ENCODE measurements at places on chromosomes 4 and X. TPM values are rescaled to one million over a fixed set of nuclear protein-coding genes. Genes with fewer than 3 reads are reported as not detected.
A peak's percentile ranks its signal among the peaks of the same experiment; 100 is the strongest.

GRCh38 chrX:49075347-49075746, 1.5 kb upstream of the PRAF2 start:
- DNase-seq = no peak
- no peaks in the 10 kb centered on the region for H3K36me3 ChIP-seq
- no peaks in the 10 kb centered on the region for H3K4me1 ChIP-seq

GRCh38 chr4:149765630-149766029, 50.0 kb downstream of the IQCM start:
- H3K27me3 ChIP-seq = no peaks in the 10 kb centered on the region
- no peaks in the 10 kb centered on the region for H3K36me3 ChIP-seq
- no peaks in the 10 kb centered on the region for H3K4me1 ChIP-seq
- H3K27ac ChIP-seq = no peak overlapping the region
- no peak overlapping the region for H3K4me3 ChIP-seq

- H3K27ac ChIP-seq = no peak overlapping the region
- H3K4me3 ChIP-seq = no peak overlapping the region
- H3K27me3 ChIP-seq = no peaks in the 10 kb centered on the region
- no peaks in the 10 kb centered on the region for H3K4me1 ChIP-seq
Observed at GRCh38 chr4:169510617-169511016, 101.8 kb downstream of the NEK1 start.

- no peak overlapping the region for H3K4me3 ChIP-seq
- DNase-seq = no peak
- H3K4me1 ChIP-seq = no peaks in the 10 kb centered on the region
- H3K36me3 ChIP-seq = no peaks in the 10 kb centered on the region
Observed at GRCh38 chr4:14091966-14092365, 464.4 kb upstream of the BOD1L1 start.

DNA sequence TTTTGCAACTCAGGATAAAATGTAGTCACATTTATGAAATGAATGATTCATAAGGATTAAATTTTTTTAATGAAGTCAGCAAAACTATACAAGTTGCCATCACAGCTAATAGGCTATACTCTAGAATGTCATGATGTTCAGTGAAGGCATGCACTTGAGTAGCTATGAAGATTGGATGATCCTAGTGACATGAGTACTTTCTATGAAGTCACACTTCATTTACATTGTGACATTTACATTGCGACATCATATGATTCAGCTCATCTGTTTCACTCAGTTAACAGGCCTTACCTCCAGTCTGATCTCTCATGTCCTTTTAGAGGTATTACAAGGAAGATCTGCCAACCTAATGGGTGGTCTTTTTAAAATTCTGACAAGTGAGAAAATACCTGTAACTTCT, 82.7 kb upstream of the FGF13 start:
- no peak overlapping the region for H3K4me3 ChIP-seq
- no peaks in the 10 kb centered on the region for H3K27me3 ChIP-seq
- no peaks in the 10 kb centered on the region for H3K4me1 ChIP-seq

DNA sequence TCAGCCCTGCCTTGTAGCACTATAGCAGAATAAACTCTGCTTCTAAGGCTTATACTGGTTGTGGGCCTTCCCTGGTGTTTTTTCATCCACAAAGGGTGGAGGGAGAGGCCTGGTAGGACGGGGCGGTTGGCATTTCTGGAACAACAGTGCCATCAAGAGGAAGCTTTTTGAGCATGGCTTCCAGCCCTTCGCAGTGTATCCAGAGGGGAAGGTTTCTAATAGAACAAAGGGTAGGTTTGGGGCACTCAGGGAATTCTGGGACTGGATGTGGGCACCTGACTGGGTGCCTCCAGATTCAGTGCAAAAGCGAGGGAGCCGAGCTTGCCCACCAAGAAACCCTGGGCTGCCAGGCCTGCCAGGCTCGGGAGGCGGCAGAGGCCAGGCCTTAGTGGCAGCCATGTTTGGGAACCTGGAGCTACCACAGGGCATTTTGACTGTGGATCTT, 229.6 kb upstream of the AGTR2 start:
- no peaks in the 10 kb centered on the region for H3K36me3 ChIP-seq
- peak; percentile 39 for DNase-seq
- no peak overlapping the region for H3K27ac ChIP-seq
- peak overlapping the region; percentile 29 for H3K4me3 ChIP-seq
- H3K4me1 ChIP-seq = no peaks in the 10 kb centered on the region

- peaks cover 4% of the 10 kb centered on the region for H3K36me3 ChIP-seq
- no peak overlapping the region for H3K27ac ChIP-seq
- H3K4me3 ChIP-seq = no peak overlapping the region
Observed at GRCh38 chr4:128825226-128825625, 15.7 kb downstream of the JADE1 start.

RAB9B gene
- total RNA-seq = 0.19 TPM
